ENCODE measurements at places on chromosomes 5 and 9.

DNA sequence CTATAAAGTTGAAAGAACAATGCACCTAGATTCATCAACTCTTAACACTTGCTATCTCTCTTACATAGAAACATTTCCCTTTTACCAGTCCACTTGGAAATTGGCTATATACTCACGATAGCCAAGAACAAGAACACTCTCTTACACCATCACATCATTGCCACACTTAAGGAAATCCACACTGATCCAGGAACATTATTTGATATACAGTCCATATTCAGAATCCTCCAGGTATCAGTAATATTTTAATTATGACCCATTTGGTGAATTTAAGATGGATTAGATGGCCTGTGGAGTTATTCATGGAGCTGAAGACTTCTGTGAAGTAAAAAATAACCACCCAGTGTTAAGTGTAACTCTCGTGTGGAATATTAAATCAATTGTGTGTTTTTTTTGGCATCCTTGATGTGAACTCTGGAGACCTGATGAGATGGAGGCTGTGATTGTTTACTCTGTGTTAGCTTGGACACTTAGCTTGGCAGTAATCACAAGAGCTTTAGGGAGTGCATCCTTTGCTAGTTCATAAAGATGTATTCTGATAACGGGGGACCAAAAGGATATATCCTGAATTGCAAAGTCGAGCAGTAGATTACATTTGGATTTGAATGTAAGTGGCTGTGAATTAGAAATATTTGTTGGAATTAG is 52.0 kb upstream of the ABL1 start:
- DNase-seq: no peak

GRCh38 chr5:107997338-107997980 is 326.7 kb upstream of the EFNA5 start:
- DNase-seq: no peak

DNA sequence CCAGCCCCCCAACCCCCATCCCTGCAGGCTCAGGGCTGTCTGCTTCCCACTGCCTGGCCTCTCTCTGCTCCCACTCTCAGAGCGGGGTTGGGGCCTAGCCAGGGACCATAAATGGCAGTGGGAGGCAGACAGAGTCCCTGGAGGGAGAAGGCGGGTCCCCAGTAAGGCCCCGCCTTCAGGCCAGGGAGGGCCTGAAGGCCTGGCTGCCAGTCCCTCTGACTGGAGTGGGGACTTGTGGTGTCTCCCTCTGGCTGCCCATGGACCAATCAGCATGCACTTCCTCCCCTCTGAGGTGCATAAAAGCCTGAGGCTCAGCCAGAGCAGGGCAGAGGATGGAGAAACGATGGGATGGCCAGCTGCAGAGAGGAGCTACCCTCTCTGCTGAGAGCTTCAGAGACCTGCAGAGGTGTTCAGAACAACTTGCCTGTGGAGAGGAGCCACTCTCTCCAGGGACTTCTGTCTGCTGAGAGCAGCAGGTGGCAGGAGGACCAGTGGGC is 2.7 kb upstream of the BTNL9 start:
- no peak for DNase-seq

- DNase-seq: no peak
Observed at GRCh38 chr5:50663636-50664035, 2.8 kb upstream of the PARP8 start.

DNA sequence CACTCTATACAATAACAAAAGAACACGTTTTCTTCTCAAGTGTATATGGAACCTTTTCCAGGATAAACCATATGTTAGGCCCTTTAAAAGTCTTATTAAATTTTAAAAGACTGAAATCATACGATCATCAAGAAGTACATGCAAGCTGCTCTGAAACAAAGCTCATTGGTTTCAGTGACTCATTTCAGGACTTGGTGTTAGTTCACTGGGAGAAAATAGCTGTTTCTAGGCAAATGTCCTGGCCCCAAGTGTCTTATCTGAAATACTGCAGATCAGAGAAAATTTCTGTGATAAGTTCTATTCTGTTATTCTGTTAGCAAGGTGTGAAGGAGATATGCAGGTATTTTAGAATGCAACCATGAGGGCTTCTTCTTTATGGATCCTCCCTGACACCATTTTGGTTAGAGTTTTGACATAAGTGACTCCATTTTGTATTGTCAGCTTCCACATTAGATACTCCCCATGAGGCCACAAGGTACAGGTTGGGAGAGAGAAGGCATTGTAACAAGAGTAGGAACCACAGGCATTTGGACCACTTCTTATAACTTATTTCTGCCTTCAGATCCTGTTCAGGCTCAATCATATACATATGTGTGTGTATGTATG is 7.5 kb upstream of the CCDC180 start:
- no peak for DNase-seq

DNA sequence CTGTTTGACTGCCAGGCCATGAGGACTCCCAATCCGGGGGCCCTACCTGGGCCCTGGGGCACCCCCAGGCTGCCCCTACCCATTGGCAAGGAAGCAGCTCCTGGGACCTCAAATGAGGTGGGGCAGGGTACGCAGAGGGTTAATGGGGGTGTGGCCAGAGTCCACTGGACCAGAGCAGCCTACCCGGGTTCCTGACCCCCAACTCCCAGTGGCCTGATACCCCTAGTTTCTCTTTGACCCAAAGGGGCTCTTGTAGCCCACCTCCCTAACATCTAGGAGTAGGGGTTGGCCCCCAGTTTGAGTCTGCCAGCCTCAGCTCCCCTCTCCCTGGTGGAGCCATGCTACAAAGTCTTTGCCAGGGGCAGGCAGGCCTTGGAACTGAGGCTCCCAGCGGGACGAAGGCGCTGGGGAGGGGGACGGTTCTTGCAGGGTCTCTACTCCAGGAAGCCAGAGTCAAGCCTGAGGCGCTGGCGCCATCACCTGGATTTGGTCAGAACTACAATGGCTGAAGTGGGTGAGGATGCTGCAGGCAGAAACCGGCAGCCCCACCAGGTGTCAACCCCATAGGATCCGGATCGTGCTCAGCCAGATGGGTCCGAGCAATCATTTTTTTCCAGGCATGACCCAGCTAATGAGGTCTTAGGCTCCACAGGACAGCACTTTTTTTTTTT is 8.4 kb upstream of the CERCAM start:
- peak; percentile 33 for DNase-seq

GRCh38 chr5:149627070-149627469 is 45.8 kb downstream of the ARHGEF37 start:
- no peak for DNase-seq

DNA sequence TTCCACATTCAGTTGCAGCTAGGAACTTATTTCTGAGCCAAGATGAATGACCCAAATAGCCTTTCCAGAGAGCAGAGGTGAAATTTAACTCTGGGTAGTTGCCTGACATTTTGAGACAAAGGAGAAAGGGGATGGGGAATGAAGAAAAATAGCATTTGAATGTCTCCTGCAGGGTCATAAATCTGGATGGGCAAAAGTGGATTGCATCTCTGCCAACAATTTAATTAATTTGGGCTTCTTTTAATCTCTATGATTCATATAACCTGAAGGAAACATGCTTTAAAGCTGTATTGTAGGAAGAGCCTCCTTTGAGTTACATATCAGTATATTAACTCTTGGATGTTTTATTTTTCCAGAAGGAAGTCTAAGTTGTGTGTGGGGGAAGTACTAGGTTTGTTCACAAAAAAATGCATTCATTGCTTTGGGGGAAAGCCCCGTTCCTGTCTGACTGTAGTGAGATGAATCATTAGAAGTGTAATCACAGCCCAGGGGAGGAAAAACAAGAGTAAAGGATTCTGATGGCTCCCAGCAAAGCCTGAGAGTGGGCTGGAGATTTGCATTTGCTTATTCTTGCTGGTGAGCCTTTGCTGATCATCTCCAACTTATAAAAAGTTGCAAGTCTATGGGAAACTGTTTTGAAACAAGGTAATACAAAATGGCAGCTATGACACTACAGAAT is 133.0 kb upstream of the IQGAP2 start:
- no peak for DNase-seq

DNA sequence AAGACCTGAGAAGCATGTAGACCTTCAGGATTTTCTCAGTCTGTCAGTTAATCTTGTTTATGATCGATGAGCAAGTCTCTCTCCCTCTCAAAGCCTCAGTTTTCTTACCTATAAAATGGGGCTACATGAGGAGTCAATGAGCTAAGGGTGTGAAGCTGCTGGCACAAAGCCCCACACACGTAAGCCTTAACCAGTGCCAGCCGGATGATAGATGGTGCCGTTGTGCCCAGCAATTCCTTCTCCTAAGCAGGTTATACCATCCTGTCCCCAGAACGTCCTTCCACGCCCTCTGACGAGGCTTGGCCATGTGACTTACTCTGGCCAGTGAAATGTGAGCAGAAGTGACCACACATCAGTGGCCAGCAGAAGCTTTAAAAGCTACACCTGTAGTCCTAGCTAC is 179.0 kb downstream of the C9orf50 start:
- DNase-seq: no peak

DNA sequence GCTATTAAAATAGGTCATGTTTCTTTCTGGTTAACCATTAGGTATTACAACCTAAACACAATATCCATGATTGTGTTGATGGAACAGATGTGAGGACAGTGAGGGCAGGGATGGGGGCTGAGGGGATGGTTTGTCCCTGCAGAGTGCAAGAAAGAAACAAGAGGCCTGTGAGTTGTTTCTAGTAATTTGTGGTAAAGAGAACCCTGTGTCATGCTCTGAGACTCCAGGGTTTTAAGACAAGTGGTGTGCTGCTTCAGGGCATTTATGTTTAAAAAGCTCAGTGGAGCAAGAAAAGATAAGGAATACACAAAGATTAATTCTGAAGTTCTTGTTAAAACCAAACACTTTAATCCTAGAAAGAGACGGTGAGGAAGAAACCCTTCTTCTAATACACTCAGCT is 656.5 kb downstream of the TLE1 start:
- no peak for DNase-seq

DNA sequence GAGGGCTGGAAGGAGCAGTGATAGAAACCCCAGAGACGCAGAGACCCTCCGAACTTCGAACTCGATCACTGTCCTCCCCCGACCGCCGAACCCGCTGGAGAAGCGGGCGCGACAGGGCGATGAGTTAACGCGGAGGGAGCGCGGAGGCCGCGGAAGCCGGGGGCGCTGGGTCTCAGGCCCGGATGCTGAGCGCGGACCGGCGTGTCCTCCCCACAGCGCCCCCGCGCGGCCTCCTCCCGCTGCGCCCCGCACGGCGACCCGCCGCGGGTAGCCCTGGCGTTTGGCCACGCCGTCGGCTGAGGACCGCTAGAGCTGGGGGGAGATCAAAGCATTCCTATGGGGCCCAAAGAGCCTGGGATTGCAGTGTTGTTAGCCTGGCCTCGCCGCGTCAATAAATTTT is 7.7 kb upstream of the DMRT2 start:
- DNase-seq: no peak

DNA sequence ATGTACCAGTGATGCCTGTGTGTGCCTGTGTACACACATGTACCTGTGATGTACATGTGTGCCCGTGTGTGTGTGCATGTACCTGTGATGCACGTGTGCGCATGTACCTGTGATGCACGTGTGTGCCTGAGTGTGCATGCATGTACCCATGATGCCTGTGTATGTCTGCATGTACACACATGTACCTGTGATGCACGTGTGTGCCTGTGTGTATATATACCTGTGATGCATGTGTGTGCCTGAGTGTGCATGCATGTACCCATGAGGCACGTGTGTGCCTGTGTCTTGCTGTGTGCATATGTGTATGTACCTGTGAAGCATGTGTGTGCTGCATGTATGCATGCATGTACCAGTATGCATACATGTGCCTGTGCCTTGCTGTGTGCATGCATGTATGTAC is 419.0 kb downstream of the IRX2 start:
- DNase-seq: no peak

DNA sequence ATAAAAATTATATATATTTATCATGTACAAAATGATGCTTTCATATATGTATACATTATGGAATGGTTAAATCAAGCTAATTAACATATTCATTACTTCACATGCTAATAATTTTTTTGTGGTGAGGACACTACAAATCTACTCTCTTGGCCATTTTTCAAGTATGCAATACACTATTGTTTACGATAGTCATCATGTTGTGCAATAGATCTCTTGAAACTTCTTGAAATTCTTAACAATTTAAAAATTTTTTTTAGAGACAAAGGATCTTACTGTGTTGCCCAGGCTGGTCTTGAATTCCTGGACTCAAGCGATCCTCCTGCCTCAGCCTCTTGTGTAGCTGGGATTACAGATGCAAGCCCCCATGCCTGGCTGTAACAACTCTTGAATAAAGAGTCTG is 45.2 kb upstream of the SHOC1 start:
- DNase-seq: no peak

- DNase-seq: no peak
Observed at GRCh38 chr5:115815693-115816225, 700 bp downstream of the CDO1 start.

DNA sequence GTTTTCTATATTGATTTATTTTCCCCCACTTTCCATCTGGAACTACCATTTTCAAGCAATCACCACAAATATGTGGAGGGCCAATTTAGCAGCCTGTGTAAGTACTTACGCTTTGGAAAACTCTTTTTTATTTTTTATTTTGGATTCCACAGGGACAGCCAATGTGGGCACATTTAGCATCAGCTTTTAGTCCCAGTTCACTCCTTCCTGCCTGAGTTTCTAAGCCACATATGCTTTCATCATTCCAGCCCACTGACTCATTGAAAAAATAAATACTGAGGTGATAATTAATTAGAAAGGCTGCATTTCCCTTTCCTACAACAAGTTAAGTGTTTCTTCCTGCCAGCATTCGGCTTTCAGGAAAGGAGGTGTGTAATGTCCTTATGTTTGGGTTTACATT is 76.8 kb downstream of the TMEM167A start:
- no peak for DNase-seq

- DNase-seq: no peak
Observed at GRCh38 chr5:157659868-157660660, 7.8 kb upstream of the SOX30 start.

GRCh38 chr9:135230386-135230765 is 142.9 kb downstream of the OLFM1 start:
- no peak for DNase-seq

DNA sequence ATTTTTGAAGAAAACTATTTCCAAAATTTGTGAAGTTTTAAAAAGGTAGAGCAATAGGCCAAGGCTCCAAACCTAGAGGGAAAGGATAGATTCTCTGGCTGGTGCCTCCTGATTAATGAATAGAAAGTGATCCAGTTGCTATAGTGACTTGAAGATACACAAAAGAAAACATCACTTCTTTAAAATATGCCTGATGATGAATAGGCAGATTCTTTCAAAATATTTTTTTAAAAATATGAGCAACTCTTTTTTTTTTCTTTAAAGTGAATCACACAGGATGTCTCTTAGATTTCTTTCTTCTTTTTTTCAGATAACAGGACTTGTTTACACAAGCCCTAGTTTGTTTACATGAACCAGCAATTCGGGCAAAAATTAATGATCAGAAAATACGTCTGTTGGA is 124.4 kb downstream of the RFK start:
- DNase-seq: no peak

- DNase-seq: no peak
Observed at GRCh38 chr9:75958226-75958625, 67.8 kb downstream of the PCSK5 start.

DNA sequence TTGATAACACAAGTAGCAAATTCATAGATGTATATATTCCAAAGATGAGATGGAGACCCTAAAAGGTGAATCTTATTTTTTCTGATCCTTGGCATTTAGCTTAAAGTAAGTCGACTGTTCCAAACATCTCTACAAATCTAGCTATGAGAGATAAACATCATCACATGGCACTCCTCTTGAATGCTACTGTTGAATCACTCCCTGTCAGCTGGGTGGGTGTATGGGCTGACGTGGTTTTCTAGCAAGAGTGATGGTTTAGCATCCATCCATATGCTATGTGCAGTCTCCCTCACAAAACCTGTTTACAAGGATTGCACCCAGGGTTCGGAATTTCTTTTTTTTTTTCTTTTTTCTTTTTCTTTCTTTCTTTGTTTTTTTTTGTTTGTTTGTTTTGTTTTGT is 13.8 kb downstream of the ACO1 start:
- no peak for DNase-seq

GRCh38 chr5:117041926-117042595 is 467.4 kb upstream of the SEMA6A start:
- DNase-seq: no peak
